Brain microvascular endothelial cell (primary cell): ENCODE measurements at places on chromosomes 2 and 18.

GRCh38 chr2:88085099-88085498 lies 17.5 kb downstream of the SMYD1 start:
- DNase-seq: no peak

DNA sequence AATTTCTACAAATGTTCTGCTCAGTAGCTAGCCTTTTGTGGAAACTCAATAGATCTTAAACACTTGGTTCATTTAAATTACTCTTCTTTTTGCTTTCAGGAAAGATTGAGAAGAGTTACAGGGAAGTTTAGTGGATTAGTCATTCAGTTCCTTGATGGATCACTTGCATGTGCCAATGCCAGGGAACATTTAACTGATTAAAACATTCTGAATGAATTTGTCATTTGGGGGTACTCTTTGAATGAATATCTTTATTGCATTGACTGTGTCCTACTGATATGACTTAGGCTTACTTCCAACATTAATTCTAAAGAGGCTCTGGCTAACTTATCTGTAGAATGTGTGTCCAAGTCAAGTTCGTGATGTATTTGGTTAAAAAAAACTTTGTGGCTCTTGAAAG lies 199.8 kb downstream of the PLCL1 start:
- DNase-seq: no peak

GRCh38 chr2:230933521-230934180 lies 8.6 kb upstream of the GPR55 start:
- DNase-seq: no peak

DNA sequence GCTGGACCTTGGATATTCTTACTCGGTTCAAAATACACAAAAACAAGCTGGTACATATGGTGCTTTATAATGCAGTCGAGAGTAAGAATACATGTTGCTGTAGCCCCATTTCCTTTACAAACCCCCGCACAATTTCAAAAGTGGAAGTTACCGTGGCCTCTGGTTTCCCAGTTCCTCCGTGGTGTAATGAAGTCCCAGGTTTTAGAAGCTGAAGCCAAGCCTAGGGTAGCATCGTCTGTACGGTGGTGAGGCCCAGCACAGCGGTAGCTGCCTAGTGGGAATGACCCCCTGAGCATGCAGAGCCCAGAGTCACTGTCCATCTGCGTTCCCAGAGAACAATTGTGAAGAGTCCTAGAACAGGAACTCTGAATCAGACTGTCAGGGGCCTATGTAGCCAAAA lies 171.8 kb downstream of the ASXL3 start:
- no peak for DNase-seq

- DNase-seq: no peak
Measured at GRCh38 chr18:61727241-61728193, 165.3 kb downstream of the RNF152 start.

DNA sequence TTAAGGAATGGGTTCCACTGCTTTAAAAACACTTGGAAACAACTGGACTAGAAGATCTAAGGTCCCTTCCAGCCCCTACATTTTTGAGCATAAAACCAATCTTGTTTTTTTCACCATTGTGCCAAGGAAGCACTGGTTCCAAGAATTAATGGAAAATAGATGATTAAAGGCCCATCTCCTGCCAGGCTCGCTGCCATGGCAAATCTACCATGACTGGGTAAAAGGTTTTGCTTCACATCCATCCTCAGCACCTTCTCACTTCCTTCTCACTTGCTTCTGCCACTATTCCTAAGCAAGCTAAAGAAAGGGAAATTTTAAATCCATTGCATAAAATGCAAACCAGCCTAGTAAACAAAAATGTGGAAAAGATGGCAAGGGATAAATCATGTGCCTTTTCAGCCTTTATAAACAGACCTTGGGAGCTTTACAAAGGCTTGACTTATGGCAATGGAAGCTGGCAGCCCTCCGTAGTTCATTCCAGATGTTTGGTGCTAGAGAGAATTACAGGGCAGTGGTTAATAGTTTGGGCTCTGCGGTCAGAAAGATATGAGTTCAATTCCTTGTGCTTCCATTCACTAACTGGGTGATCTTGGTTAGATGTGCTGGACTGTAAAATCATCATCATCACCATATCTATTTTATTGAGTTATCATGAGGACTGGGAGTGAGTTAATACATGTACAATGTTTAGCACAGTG lies 27.0 kb upstream of the ST3GAL5 start:
- DNase-seq: no peak

DNA sequence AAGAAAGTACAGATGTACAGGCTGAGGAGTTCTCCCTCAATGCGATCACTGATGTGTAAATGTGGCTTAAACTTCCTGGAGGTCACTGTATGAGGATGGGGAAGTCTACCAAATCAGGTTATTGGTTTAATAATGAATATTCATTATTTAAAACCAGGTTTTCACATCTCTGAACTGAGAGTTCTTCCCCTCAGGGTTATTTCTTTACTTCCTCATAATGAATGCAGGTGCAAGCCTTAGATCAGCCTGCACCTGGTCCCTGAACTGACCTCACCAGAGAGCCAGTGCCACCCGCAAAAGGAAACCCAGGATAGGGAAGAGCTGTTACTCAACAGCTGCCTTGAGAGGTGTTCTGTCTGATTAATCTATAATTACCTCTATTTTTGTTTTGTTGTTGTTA lies 369.0 kb downstream of the EPHA4 start:
- no peak for DNase-seq

- DNase-seq: no peak
Measured at GRCh38 chr2:172278667-172279066, 148.7 kb upstream of the ITGA6 start.

GRCh38 chr18:21930177-21930576 lies 189.6 kb downstream of the MIB1 start:
- no peak for DNase-seq

- DNase-seq: no peak
Measured at GRCh38 chr2:44055229-44055628, 59.4 kb upstream of the LRPPRC start.

DNA sequence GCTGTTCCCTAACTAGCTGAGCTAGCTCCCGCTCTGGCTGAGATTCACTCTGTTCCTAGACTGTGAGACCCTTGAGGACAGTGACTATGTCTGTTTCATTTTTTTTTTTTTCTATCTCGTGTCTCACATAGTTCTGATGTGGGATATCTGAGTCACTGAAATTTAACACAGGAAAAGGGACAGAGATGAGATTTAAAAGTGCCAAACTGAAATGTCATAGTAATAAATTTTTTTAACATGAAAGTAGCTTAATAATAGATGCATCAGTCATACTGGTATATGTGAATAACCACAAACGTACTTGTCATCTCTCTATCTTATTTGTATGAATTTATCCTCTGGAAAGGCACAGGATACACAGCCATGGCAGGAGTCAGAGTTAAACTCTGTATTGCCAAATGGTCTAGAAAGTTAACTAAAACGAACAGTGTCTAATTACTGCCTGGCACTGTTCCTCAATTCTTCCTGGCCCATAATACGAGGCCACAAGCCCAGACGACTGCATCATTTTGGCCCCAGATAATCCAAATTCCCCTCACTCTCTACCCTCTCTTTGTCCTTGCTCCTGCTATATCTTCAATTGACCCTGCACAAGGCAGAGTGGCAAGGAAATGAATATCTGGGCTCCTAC lies 87.5 kb downstream of the SATB2 start:
- DNase-seq: no peak

DNA sequence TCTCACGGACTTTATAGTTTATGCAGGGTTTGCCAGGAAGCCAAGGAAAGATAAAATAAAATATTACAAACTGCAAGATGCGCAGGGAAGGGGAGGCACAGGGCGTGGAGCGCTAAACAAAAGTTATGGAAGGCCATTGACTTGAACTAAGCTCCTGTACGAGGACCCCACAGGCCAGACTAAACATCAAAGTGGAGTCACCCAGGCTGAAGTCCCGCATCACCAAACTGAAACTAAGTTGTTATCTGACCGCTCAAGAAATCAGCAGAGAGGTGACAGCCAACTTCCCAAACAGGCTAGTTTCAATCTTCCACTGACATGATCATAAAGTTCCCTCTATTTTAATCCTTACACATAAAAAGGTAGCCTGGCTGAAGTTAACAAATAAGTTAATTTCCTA lies 90.5 kb upstream of the YWHAQ start:
- DNase-seq: no peak

DNA sequence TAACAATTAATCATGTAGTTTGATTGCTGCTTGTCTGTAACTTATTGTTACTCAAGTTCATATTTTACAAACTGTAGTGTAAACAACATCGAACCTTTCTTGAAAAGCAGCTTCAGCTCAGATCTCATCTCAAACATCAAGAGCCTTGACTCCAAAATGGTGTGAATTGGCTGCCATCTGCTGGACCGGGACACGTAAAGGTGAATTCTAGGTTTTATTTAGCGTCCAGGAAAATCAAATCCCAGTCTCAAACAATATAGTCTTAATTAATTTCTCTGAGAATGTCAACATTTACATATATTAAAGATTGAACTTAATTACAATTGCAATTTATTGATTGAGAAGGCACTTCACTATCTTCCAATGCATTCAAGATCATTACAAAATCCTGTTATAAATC lies 453.0 kb downstream of the GALR1 start:
- DNase-seq: peak; percentile 1

DNA sequence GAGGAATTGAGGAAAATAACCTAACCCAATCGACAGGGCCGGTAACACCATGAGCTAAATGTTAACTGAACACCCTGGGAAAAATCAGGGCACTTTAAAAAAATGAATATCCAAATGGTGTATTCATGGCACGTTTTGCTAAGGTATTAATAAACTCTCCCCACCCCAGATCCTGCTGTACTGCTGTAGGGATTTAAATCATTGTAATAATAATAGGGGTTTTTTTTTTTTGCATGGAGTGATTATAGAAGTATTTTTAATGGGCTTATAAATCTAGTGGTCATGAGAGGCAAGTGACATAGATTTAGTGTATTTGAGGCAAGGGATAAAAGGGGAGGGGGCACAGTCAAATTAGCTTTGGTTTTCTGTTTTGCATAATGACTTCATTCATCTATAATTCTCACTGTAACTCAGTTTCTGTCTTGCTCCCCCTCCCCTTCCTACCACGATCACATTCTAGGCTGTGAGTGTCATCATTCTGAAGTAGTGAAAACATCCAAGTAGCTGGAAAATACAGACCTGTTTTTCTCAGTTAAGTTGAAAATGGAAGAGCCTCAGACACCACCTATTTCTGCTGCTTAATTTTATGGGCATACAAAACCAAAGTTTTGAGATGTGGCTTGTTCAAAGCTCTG lies 18.2 kb upstream of the MGAT5 start:
- peak; percentile 21 for DNase-seq

DNA sequence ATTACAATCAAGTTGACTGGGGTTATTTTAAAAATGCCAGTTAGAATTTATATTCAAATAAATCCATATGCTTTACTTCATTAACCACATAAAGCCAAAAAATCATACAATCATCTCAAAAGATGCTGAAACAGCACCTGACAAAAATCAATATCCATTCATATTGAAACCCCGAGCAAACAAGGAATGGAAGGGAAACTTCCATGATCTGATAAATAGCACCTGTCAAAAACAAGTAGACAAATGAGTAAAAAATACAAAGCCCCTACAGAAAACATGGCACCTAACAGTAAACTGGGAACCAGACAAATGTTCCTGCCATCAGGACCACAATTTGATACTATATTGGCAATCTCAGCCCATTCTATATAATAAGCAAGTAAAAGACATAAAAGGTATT lies 227.5 kb downstream of the HDAC4 start:
- DNase-seq: no peak

- no peak for DNase-seq
Measured at GRCh38 chr2:109155553-109156451, 26.8 kb downstream of the SH3RF3 start.

- DNase-seq: no peak
Measured at GRCh38 chr18:48882379-48882778, 68.4 kb downstream of the SMAD7 start.

DNA sequence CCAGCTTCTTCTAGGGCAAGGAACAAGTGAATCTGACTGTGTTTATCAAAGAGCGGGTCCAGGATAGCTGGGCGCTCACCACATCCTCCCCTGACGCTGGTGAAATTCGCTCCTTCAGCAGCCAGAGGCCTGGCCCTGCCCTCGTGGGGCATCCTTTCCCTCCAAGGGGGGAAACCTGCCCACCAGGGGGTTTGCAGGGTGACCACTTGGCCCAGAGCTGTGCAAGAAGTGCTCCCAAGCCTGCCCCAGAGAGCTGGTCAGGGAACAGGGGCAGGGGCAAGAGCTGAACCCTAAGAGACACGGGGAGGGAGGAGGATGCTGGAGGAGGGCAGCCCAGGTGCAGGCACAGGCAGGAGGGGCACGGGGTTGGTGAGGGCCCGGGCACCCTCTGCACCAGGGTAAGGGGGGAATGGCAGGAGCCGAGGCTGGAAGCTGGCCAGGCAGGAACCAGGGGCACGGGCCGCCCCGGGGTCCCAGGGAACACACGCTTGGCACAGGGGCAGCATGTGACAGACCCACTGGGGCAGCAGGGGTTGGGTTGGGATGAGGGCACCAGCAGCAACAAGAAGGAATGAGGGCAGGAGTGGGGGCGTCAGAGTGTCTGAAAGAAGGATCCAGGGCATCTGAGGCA lies 2.8 kb upstream of the GPR55 start:
- DNase-seq: no peak

GRCh38 chr2:229425598-229425997 lies 154.5 kb upstream of the PID1 start:
- no peak for DNase-seq

- DNase-seq: no peak
Measured at GRCh38 chr2:178395941-178396570, 54.9 kb downstream of the PRKRA start.

- DNase-seq: peak; percentile 64
Measured at GRCh38 chr2:86274265-86274917, 63.0 kb downstream of the REEP1 start.

GRCh38 chr2:108079736-108080135 lies 93.4 kb downstream of the SLC5A7 start:
- DNase-seq: no peak

- no peak for DNase-seq
Measured at GRCh38 chr2:75571730-75572430, 11.1 kb upstream of the EVA1A start.

DNA sequence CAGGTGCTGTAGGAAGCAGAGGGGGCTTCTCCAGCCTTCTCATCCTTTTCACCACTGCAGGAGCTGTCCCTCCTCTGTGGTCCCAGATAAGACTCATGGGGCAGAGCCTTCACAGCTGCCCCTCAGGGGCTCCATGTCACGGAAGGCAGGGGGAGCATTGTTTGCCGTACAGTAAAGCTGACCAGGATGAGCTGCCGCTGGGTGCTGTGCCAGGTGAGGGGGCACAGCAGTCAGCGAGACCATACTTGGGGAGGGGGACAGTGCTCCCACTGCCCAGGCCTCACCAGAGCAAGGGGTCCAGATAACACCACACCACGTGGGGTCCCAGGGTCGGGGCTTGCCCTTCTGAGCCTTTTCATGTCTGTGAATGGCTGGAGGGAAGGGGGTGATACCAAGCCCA lies 46.3 kb downstream of the PLEKHB2 start:
- DNase-seq: no peak

- no peak for DNase-seq
Measured at GRCh38 chr18:79910563-79911343, 40.7 kb downstream of the SLC66A2 start.
